ENCODE measurements at places on chromosomes 1 and 21.

DNA sequence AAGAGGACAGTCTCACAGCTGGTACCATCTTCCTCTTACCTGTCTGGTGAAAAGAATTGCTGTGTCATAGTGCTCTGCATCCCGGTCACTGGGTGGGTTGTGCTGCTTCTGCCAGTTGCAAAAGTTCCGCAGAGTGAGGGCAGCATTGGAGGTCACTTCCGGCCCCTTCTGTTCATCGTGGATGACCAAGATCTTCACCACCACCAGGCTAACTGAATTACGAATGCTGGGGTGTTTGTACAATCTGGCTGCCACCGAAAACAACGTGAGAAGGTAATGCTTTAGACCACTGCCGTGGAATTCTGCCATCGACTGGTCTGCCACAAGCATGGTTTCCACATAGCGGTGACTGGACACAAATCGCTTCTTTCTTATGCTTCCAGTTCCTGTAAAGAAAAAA is 2.9 kb downstream of the ADAMTS1 start:
- DNase-seq = no peak

- DNase-seq = no peak
Observed at GRCh38 chr1:118983558-118984041, 4.5 kb downstream of the TBX15 start.

DNA sequence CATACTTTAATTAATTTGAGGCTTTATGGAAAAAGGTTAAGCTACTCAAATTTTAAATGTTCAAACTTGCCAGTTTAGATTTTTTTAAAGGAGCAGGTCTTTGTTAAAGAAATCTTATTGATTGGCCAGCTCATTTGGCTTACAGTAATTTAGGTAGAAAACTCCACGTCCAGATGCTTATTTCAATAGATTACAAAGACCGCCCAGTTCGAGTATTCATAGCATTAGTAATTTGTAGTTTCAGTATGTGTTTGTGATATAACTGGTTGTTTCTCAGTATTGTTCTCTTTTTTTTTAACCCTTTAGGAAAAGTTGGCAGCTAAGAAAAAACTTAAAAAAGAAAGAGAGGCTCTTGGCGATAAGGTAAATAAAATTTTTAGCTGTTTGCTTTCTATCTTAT is 1.6 kb downstream of the RPF1 start:
- DNase-seq = no peak

- no peak for DNase-seq
Observed at GRCh38 chr1:91606546-91607078, 106.0 kb downstream of the CDC7 start.

DNA sequence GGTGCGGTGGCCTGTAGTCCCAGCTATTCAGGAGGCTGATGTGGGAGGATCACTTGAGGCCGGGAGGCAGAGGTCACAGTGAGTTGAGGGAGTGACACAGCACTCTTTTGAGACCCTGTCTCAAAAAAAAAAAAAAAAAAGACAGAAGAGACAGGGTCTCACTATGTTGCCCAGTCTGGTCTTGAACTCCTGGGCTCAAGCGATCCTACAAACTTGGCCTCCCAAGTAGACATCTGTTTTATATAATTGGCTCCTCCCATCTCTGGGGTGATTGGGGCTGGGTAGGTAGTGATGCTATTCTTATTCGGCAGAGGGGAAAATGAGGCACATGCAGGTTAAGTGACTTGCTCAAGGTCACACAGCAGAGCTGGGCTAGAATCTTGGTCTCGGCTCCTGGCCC is 23.6 kb upstream of the VPS13D start:
- no peak for DNase-seq

GRCh38 chr1:213921311-213921710 is 66.5 kb upstream of the PROX1 start:
- no peak for DNase-seq

DNA sequence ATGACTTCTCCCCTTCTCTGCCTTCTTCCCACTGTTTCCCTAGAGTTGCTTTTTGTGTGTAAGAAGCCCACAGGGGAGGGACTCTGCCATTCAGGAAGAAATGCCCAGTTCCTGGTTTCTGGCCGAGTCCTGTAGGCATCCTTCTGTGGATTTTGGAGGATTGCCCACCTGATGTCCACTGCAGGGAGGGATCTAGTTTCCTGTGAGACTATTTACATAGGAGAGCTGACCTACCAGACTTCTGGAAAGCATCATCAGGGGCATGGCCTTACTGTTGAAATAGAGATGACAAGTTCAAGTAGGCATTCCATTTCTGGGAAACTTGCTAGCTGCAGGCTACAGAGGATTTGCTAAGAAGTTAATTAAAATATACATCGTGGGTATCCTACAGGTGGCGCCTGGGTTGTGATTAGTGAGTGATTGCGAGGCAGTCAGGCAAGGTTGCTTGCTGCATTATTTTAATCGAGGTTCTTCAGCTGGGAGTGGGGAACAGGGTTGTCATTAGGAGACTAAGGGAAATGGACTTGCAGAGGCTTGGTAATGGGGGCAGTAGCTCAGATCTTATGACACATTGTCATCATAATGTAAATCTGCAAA is 148.7 kb downstream of the HHAT start:
- DNase-seq = no peak

- no peak for DNase-seq
Observed at GRCh38 chr1:150001415-150001814, 9.1 kb downstream of the OTUD7B start.

DNA sequence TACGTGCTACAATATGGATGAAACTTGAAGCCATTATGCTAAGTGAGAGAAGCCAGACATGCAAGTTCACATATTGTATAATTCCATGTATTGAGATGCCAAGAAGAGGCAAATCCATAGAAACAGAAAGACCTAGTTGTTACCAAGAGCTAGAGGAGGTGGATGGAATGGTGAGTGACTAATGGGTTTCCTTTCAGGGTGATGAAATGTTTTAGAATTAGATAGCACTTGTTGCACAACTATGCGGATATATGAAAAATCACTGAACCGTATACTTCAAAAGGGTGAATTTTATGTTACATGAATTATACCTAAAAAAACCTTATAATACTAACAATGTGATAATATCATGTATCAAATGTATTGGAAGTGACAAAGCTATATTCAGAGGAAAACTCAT is 18.1 kb downstream of the EPHA10 start:
- DNase-seq = no peak

- no peak for DNase-seq
Observed at GRCh38 chr1:14848203-14848602, 249.7 kb downstream of the KAZN start.

DNA sequence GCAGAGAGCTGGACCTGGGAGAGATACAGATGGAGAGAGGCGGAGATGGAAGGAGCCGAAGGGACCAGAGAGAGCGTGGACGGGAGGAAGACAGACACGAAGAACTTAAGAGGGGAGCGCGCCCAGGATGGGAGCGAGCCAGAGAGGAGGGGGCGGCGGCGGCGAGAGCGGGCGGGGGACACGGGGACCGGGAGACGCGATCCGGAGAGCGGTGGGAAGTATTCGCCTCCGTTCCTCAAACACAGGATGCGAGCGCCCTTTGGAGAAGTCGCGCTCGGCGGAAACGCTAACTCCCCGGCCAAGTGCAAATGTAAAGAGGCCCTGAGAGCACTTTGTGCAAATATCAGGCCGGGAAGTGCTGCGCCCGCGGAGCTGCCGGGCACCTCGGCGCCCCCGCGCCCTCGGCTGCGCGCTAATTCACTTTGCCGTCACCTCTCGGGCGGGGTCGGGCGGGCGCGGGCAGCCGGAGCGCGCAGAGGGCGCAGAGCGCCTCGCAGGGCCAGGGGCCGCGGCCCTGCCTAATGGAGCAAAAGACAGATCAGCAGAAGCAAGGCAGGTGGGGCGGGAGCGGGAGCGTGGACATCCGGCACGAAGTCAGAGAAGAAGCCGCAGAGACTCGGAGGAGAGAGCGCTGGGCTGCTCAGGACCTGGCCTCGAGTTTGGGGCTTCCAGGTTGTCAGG is 281.2 kb downstream of the RRAGC start:
- DNase-seq = no peak

DNA sequence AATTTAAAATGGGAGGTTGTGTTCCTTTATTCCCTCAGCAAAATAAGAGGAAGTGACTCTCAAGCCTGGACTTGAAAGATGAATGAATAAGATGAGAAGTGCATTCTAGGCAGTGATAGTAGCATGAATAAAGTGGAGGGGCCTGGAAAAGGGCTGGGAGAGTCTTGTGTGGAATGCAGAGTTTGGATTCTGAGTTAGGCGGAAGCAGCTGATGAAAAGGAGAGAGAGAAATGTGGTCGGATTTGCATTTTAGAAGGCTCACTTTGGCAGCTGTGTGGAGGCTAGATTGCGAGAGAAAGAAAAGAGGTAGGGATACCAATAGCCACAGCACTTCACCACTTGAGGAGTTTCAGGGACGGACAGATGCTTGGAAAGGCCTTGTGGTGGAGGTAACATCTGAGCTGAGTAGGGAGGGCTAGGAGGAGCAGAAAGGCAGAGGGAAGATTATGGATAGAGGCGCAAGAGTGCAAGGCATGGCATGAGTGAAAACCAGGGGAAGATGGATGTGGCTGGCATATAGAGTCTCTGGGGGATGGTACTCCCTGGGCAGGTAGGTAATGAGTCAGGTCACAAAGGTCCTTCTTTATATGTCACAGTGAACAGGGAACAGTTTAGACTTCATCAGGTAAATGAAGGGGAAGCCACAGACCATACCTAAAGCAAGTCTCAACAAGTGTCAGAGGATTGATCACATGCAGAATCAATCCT is 59.6 kb downstream of the ST3GAL3 start:
- DNase-seq = no peak

Data from CD4-positive, alpha-beta T cell treated with Interferon alpha-2 for 1 hour (primary cell).